ENCODE measurements at places on chromosomes 3 and 15. TPM values are rescaled to one million over a fixed set of nuclear protein-coding genes. Genes with fewer than 3 reads are reported as not detected.
A peak's percentile ranks its signal among the peaks of the same experiment; 100 is the strongest.

DNA sequence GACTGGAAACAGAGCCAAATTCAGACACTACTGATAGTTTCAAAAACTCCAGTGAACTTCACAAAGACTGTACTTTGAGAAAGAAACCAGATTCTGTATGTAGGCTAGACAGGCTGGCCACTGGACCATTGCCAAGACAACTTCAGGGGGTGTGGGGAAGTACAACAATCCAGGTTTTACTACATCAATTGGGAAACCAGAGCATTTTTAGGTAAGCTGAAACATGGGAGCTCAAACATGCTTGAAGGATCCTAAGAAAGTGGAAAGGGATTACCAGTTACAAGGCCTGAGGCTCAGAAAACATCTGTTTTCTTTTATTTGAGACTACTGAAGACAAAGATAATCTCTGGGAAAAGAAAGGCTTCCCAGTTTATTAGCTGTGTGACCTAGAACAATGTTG, 26.9 kb upstream of the ZNF280D start:
- DNase-seq = peak; percentile 54

DNA sequence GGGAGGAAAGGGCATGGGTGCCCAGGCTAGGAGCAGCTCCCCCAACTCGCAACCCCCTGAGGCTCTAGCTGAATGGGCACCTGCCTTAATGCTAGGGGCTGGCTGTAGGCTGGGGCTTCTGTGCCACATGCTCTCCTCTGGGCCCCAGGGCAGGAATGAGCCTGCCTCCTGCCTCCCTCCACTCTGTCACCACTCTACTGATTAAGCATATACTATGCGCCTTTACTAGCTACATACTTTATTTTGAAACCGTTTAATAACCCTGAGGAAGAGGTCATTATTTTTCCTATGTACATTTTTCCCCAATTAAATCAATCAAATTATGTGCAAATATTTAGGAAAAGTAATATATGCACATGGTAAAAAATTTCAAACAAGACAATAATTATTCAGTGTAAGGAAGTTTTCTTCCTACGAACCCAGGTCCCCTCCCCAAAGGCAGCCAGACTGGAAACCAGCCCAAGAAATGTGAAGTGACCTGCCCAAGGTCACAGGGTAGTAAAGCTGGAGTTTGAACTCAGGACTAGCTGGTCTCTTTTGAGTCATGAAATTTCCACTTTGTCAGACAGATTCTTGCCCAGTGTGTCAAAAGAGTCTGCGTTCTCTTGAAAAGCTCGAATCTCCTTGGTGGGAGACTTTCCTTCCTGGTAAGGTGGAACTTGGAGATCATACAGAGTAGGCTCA, 122.5 kb downstream of the DNAJB8 start:
- no peak for DNase-seq

GRCh38 chr3:142542054-142542453, 36.5 kb downstream of the ATR start:
- peak; percentile 38 for DNase-seq

DNA sequence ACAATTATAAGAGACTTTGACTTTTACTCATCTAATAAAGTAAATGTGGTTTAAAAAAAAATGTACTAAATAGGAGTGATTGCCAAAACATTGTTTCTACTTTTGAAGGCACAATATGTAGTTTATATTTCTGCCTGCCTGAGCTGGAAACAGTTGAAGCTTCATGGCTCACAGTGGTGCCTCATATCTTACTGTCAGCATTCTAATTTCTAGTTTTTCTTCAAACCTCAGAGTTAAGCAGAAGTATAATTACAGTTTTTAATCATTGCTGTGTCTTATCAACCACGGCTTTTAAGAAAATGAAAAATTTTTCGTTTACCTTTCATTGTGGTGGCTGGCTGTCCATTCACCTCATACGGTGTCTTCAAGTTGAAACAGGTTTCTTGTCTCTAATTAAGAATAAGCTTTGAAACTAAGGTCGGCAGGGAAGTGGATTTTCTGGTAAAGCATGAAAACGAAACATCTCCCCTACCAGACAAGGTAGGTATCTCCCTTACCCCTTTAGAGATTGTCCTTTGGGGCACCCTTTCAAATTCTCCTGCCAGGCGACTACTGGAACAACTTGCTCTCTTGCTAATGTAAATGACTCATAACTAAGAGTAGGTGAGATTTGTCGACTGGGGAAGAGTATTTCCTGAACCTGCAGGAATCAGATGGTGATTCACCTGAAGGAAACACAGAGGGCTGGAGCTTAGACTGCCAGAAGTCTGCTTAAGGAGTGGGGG, at the start of gene GPR87:
TSS of gene GPR87 (minus strand) at position 554 of the 725 bp plus-strand sequence. CDS start 16,720 bp downstream, outside the sequence.
- DNase-seq = no peak

GRCh38 chr3:46998121-46998851, 18.8 kb downstream of the NBEAL2 start:
- peak; percentile 21 for DNase-seq

DNA sequence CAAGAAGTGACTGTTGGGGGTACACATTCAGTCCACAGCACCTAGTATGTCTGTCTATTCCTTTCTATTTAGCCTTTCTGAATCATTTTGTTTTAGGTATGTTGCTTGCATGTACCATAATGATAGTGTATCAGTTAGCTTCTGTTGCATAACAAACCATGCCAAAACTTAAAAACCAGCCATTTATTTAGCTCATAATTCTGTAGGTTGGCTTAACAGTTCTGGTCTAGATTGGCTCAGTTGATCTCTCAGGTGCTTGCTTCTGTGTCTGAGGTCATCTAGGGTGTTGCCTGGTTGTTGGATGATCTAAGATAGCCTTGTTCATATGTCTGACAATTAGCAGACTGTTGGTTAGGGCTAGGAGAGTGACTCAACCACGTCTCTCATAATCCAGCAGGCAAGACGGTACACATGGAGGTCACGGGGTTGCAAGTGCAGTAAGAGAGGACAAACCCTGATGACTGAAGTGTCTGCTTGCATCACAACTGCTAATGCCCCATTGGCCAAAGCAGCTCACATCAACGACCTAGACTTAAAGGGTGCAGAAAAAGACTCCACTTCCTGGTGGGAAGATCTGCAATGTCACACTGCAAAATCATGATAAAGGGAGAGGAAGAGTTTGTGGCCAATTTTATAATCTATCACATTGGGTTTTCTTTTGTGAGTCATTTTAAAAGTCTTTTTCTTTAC, 6.8 kb upstream of the PDCD6IP start:
- no peak for DNase-seq

DNA sequence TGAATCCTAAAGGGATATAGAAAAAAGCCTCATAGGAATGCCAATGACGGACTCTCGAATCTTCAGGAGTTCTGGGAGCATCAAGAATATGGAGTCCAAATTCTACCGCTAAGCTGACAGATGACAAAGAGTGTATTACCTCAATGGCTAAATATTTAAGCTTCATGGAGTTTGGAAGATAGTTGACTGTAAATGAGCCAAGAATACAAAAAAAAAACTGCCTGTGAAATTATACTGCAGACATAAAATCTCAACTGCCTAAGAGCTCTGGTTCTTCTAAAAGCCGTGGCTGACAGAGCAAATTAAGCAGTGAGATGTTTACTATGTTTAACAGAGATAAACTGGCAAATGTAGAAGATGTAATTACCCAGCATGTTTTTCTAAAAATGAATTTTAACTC, 140.0 kb downstream of the GADL1 start:
- peak; percentile 27 for DNase-seq

DNA sequence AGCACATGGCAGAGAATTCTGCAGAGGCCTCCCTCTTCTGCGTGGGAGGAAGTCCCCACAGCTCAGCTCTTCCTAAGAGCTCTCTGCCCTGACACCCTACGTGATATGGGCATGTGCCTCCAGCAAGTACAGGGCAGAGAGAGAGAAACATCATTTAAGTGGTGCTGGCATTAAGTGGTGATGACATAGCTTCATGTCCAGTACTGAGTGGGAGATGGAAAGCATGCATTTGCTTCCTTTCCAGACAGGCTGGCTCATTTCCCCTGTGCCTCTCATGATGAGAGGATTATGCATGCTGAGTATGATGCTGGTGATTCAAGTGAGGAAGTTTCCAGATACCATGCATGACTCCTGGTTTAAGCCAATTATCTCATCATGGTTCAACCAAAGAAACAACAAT, 26.9 kb downstream of the BFSP2 start:
- peak; percentile 57 for DNase-seq

DNA sequence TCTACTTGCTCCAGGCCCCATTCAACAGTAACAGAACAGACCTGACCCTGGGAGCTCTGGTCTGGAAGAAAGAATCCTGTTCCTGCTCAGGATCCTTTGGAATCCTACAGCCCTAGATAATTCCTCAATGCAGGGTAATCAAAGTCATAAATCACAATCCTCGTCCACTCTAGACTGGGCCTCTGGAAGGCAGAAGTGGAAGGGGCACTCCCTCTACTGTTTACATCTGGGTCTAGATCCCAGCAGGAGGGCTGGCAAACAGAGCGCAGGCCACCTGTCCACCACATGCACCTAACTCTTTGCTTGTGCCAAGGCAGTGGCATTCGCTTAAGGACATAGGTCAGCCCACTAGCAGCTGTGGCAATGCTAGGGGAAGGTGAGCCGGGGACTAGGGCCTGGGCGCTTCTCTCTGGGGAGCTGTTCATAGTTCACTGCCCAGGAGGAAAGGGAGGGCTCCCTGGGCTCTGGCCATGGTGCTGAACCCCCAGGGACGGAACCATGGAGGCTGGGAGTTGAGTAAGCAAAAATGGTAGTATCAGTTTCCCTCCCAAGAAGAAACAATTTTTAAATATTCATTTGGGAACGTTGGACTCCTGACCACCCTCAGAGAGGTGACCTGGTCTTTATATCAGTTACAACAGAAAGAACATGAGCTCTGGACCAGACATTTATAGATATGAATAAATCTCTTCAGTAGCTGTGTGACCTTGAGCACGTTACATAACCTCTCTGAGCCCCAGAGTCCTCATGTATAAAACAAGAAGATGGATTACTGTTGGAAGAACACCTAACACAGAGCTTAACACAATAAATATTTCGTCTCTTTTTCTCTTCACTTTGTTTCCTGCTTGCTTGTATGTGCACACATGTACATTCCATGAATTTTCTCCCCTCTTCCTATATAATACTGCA, 90.2 kb downstream of the NTRK3 start:
- DNase-seq = peak; percentile 29

GRCh38 chr3:143812481-143812880, 35.8 kb downstream of the SLC9A9 start:
- no peak for DNase-seq

- peak; percentile 49 for DNase-seq
These were observed 3.9 kb downstream of the GATA2 start for GRCh38 chr3:128488991-128489673.

DNA sequence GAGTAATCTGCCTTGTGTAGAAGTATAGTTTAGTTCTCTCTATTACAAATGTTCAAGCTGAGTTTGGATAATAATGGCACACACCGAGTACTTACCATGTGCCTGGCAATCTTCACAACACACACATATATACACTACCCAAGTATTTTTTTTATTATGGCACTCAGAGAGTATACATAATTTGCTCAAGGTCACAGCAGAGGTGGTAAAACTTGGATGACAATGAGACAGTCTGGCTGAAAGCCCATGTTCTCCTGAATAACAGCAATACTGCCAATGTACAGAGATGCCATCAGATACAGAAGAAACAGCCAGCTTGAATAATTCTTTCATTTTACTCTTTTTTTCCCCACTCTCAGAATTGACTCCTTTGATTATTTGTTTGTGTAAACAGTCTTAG, 460.0 kb downstream of the CNTN6 start:
- DNase-seq = no peak

GRCh38 chr15:56943403-56943802, 25.0 kb downstream of the TCF12 start:
- DNase-seq = peak; percentile 44

DNA sequence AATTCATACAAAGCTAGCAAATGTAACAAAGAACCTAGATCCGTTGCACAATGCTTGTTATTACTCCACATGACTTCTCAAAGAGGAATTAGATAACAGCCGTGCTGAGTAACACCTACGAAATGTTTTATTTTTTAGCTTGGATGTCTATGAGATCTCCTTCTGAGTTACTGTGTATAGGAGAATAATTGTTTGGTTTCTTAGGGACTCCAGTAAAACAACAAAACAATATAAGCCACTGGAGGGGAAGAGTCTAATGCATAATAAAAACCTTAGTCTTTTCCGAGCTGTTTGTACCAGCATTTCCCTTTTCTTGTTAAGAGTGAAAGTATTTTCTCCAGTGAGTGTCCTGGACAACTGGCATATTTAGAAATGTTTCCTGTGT, 15.6 kb downstream of the SNAP23 start:
- peak; percentile 89 for DNase-seq

DNA sequence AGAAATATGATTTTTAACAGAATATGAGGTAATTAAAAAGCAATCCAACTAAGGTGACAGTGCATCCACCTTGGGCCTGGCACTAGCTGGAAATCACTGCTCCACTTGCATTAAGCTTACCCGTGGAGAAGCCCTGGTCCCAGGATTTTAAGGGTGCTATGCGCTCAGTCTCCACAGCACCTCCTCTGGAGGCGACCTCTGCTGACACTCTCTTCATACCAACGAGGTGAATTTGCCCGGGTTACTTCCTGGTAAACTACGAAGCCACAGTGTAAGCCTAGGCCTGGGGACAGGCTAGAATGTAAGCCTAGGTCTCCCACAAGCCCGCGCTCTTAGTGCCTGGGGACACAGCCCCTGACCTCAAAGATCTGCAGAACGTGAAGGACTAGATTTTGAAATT, 793 bp downstream of the APOD start:
- no peak for DNase-seq

GRCh38 chr3:34174740-34175139, 376.3 kb downstream of the PDCD6IP start:
- no peak for DNase-seq

DNA sequence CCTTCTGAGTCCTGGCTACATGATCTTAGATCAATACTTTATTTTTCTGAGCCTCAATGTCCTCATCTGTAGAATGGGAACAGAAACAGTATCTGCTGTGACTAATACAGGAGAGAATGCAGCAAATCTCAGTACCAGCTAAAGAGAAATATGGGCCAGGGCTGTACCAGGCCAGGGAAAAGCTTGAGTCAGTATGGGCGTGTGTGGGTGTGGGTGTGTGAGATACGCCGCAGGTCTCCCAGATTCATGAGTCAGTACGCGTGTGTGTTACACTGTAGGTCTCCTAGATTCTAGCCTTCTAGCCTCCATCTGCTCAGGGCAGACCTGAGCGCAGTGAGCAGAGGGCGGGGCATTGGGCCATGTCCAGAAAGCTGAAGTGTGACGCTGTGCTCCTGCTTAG, 15.2 kb downstream of the GNAI2 start:
- DNase-seq = peak; percentile 92

GRCh38 chr15:75694241-75695182, 18.1 kb downstream of the CSPG4 start:
- DNase-seq = peak; percentile 97

DNA sequence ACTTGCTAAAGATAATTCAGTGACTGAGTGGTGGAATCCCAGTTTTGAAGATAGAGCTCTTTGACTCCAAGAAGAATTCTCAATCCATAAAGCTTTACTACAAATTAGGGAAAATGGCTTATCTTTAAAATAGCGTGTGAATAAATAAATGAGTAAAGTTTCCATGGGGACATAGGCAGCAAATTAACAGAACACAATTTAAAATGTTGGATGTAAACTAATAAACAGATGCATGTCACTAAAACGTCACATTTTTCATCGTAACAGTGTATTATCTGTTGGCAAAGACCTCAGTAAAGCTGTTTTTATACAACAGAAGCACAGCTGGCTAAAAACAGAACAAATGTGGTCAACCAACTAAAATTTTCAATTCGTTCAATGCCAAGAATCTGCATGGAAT, 913.9 kb upstream of the CFAP20DC start:
- DNase-seq = no peak

Gene DALRD3
- 32.6 TPM for total RNA-seq

Gene GPR149
- not detected for total RNA-seq

Gene SLC22A14
- total RNA-seq = not detected

Gene CADM2
- not detected for total RNA-seq

Gene NR2E3
- total RNA-seq = 0.63 TPM

Gene PAQR9
- total RNA-seq = not detected

Gene PLA2G4E
- total RNA-seq = not detected

Gene LIPC
- total RNA-seq = 1.7 TPM

Gene ISG20
- 1.9 TPM for total RNA-seq
